Upper lobe of left lung (tissue), 6 donors: ENCODE measurements at places on chromosomes 13 and 19. TPM values are rescaled to one million over a fixed set of nuclear protein-coding genes. Genes with fewer than 3 reads are reported as not detected.

Gene MBD3L4
- total RNA-seq: not detected

Gene MAN2B1
- 299 TPM for total RNA-seq

Gene METTL21C
- total RNA-seq: not detected

DNA sequence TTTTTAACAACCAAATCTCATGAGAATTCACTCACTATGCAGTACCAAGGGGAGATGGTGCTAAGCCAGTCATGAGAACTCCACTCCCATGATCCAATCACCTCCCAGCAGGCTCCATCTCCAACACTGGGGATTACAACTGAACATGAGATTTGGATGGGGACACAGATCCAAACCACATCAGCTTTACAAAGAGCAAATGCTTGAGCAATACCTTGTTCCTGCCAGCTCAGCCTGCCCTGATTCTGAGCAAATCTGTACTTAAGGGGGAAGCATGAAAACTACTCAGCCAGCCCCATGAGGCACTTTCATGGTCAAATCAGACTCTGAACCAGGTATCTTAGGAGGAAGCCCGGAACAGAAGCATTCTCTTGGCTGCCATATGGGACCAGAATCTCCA lies 259.9 kb downstream of the TBC1D4 start:
- no peak for DNase-seq

Gene TNFSF11
- not detected for total RNA-seq

GRCh38 chr19:2428321-2428690 lies 920 bp upstream of the TIMM13 start:
- DNase-seq: no peak

DNA sequence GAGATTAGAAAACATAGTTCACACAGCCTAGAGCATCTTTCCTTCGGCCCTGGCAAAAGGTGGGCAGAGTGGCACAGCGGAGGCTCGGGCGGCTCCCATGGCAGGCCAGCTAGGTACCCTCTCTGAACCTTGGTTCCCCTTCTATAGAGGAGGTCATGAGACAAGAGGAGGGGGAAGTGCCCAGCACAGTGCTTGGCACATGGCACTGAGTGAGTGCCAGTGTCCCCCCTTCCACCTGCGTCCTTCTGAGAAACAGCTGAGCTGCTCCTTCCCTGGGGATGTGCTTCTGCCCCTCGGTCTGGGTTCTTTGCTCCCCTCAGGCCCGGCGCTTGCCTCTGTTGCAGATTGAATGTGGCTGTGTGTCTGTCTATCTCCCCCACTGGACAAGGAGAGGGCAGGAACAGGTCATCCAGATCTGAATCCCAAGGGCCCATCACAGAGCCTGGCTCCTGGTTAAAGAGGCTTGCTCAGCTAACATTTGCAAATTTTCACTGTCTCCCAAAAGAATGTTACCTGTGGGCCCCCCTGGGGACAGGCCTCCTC lies 165.6 kb downstream of the USP12 start:
- DNase-seq: no peak

- no peak for DNase-seq
Observed at GRCh38 chr13:99124794-99125316, 75.8 kb upstream of the UBAC2 start.

DNA sequence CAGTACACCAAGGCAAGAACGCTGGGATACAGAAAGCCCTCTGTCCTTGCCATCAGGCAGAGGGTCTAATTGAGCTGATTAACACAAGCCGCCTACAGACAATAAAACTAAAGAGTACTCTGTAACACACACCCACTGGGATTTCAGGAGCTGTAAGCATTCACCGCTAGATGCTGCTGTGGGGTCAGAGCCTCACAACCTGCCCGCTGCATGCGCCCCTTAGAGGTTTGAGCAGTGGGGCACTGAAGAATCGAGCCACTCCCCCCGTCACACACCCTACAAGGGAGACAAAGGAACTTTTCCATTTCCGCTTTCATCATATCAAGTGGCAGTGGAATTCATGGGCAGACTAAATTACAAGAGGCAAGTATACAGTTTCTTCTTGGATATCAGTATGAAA lies 1080.6 kb downstream of the PCDH17 start:
- DNase-seq: no peak

GRCh38 chr13:44575035-44575434 lies 1.1 kb downstream of the TSC22D1 start:
- DNase-seq: no peak

GRCh38 chr13:51676739-51677138 lies 92.5 kb downstream of the WDFY2 start:
- no peak for DNase-seq

Gene KHSRP
- total RNA-seq: 135 TPM

- DNase-seq: no peak
Observed at GRCh38 chr13:70849222-70849621, 741.0 kb upstream of the KLHL1 start.

DNA sequence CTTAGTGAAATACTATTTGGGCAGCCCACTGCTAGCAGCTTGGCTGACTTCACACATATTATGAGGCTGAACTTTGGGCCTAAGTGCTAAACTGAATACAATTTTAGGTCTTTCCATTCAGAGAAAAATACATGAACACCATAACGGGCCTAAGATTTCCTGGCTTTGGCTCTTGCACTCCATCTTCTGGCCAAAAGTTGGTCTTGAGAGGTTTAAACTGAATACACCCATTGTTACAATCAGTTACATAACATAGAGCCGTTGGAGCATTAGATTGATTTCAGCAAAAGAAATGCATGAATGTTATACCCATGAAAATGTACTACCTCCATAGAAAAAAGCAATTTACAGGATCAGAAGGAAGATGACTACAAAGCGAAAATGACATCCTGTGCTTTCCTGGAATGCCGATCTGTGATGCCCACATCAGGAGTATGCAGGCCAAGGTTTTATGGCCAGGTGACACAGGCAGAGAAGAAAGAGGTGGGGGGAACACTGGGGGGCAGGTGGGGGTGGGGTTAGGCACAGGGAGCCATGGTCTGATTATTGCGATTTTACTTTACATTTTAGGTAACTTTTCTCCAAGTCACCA lies 11.1 kb upstream of the SHISA2 start:
- DNase-seq: no peak

DNA sequence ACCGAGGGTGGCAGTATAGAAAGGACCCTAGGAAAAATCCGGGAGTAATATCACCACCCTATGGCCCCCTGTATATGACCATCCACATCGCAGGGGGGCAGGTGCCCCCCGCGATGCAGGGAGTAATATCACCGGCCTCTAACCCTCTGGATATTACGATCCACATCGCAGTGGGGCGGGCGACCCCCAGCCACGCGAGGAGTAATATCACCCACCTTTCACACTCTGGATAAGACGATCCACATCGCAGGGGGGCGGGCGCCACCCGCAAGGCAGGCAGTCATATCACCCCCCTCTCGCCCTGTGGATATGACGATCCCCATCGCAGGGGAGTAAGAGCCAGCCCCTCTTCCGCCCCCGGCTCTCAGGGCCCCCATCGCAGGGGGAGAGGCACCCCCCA lies 76.7 kb upstream of the RUBCNL start:
- no peak for DNase-seq

Gene TIMM13
- total RNA-seq: 32.4 TPM

Gene TNFRSF19
- total RNA-seq: 23.5 TPM

- DNase-seq: no peak
Observed at GRCh38 chr19:5957170-5957569, 20.8 kb downstream of the RANBP3 start.

Gene CCL25
- not detected for total RNA-seq

DNA sequence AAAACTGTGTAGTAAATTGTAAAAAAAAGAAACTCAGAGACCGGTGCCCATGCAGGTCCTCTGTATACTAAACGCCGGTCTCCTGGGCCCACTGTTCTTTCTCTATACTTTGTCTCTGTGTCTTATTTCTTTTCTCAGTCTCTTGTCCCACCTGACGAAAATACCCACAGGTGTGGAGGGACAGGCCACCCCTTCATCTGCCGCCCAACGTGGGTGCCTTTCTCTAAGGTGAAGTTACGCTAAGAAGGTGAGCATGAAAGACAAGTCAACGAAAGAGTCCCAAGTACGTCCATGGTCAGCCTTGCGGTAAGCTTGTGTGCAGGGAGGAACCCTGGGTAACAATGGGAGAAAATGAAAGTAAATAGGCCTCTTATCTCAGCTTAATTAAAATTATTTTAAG lies 48.0 kb upstream of the WASF3 start:
- DNase-seq: no peak

Gene OSCAR
- total RNA-seq: 73.2 TPM

DNA sequence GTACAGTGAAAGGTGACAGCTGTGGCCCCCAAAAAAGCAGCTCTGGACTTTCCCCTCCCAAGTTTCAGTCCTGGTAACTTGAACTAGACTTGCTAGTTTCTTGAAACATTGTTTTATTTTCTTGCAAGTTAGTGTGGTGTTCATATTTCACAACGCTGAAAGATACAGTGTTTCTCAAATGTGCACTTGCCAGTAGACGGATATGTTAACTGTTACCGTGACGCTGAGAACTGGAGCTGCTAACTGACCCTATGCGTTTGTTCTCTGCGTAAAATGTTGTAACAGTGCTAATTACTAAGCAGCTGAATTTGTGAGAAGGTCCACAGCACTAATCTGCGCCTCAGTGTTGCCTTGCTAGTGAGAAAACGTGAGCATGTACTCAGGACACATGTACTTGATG lies 79.6 kb downstream of the GGACT start:
- no peak for DNase-seq

- no peak for DNase-seq
Observed at GRCh38 chr19:6610934-6611852, 20.2 kb upstream of the CD70 start.

Gene CEACAM16
- not detected for total RNA-seq

DNA sequence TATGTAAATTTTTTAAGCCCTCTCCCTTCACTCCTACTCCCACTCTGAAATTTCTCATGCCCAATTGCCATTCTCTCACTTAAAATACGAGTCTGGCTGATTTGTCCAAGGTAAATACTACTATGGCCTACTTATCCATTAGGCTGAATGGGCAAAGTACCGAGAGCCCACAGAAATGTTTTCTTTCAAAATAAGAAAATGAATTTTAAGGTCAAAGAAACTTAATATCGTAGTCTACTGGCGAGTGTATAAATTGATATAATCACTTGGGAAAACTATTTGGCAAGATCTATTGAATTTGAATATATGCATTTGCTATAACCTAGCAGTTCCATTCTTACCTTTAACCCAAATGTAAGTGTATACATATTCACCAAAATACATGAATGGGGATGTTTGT lies 32.7 kb downstream of the ZNF45 start:
- no peak for DNase-seq

Gene OR10H1
- not detected for total RNA-seq

Gene ZNF134
- 17.4 TPM for total RNA-seq

Gene FAM216B
- 2.7 TPM for total RNA-seq

- DNase-seq: no peak
Observed at GRCh38 chr19:11383706-11384048, 437 bp downstream of the EPOR start.

Gene ZNF878
- 0.30 TPM for total RNA-seq

- DNase-seq: no peak
Observed at GRCh38 chr19:367561-367960, 23.0 kb upstream of the MIER2 start.

DNA sequence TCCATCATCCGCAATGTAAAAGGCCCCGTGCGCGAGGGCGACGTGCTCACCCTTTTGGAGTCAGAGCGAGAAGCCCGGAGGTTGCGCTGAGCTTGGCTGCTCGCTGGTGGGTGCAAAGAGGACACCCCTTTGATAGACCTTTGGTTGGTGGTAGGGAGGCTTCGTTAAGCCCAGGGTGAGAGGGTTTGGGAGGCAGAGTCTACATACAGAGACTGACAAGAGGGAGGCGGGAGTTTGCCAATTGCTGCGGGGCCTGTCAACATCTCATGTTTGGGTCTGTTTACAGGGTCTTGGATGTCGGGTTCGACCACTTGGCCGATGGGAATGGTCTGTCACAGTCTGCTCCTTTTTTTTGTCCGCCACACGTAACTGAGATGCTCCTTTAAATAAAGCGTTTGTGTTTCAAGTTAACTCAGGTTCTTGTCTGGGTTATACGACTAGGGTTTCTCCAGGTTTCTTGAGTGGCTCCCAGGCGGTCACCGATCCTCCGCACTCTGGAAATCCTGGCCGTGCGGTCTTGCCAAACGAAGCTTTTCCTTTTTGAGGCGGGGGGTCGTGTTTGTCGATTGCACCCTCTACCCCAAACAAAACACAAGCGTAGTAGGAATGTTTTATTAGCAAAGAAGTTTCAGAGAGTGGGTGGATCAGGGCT lies 816 bp downstream of the RPS28 start:
- DNase-seq: no peak

- DNase-seq: no peak
Observed at GRCh38 chr19:8702350-8702749, 3.8 kb upstream of the ACTL9 start.

Gene LRRC4B
- 2.4 TPM for total RNA-seq

GRCh38 chr13:47039106-47039505 lies 142.3 kb upstream of the HTR2A start:
- DNase-seq: no peak

Gene KLF16
- total RNA-seq: 15.7 TPM

Gene LYPD3
- 0.39 TPM for total RNA-seq

Gene MYO1F
- 55.3 TPM for total RNA-seq

GRCh38 chr19:12783291-12783848 lies 7.9 kb upstream of the JUNB start:
- no peak for DNase-seq

GRCh38 chr13:73061473-73061872 lies 2.7 kb downstream of the KLF5 start:
- no peak for DNase-seq

Gene ZNF729
- not detected for total RNA-seq

GRCh38 chr19:39251846-39252245 lies 3.2 kb upstream of the IFNL4 start:
- no peak for DNase-seq

DNA sequence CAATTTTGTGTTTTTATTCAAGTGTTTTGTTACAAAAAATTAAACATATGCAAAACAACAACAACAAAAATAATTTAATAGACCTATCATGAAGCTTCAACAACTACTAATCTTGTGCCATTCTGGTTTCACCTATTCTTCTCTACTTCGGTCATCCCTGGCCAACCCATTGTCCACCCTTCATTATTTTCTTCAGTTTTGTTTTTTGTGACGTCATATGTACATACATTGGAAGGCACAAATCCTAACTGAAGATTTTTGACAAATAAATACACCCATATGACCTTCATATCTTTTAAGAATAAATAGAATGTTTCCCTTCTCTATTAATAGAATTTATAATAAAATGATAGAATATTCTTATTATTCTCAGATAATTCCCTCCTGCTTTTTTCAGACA lies 69.2 kb downstream of the ZNF429 start:
- no peak for DNase-seq

- DNase-seq: no peak
Observed at GRCh38 chr13:19089315-19089714, 92.3 kb downstream of the TUBA3C start.

Gene DPP9
- 255 TPM for total RNA-seq

Gene ZNF136
- total RNA-seq: 9.7 TPM

Gene FCAR
- total RNA-seq: not detected

Gene GRK1
- total RNA-seq: not detected

DNA sequence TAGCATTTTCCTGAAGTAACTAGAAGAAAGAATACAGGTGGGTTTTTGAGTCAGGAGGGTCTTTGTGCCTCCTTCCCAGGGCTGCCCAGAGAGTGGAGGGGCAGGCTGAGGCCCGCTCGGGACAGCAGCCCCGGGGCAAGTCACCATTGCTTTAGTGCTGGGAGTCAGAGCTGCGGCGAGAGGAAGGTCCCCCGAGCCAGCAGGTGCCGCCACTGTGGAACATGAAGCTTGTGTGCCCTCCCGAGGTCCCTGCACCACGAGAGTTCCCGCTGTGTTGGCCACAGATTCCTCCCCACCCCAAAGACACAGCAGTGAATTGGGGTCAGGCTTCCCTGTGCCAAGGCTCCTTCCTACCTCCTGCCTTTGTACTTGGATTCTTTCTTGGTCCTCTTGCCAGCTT lies 50.9 kb upstream of the TEX29 start:
- no peak for DNase-seq

Gene CEACAM19
- total RNA-seq: 2.8 TPM
